ENCODE measurements at places on chromosomes 2 and 18.

GRCh38 chr2:119377294-119377992 lies 10.7 kb downstream of the DBI start:
- no peak for DNase-seq

- no peak for DNase-seq
Observed at GRCh38 chr18:11009869-11010268, 139.5 kb downstream of the PIEZO2 start.

DNA sequence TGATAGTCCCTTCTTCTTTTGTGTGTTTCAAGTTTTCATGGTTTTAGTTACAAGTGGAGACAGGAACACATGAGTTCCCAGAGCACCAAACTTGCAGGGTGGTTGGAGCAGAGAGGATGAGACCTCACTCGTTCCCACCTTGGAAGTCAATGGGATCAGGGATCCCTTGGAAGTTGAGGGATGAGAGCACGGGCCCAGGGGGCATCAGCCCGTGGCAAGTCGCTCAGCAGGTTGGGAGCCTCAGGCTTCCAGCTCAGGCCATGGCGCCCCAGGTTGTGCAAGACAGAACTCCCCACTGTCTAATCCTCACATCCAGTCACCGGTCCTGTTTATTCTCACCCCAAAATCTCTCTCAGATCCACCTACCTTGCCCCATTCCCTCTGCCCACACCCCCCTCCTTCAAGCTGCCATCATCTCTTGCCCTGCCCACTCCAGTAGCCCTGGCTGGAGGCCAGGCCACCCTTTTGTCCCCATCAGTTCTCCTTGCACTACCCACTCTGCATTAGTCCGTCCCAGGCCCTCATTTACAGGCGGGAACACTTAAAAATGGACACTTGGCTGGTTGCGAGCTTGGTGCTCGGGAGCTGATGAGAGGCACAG lies 37.6 kb upstream of the FOSL2 start:
- DNase-seq = no peak

DNA sequence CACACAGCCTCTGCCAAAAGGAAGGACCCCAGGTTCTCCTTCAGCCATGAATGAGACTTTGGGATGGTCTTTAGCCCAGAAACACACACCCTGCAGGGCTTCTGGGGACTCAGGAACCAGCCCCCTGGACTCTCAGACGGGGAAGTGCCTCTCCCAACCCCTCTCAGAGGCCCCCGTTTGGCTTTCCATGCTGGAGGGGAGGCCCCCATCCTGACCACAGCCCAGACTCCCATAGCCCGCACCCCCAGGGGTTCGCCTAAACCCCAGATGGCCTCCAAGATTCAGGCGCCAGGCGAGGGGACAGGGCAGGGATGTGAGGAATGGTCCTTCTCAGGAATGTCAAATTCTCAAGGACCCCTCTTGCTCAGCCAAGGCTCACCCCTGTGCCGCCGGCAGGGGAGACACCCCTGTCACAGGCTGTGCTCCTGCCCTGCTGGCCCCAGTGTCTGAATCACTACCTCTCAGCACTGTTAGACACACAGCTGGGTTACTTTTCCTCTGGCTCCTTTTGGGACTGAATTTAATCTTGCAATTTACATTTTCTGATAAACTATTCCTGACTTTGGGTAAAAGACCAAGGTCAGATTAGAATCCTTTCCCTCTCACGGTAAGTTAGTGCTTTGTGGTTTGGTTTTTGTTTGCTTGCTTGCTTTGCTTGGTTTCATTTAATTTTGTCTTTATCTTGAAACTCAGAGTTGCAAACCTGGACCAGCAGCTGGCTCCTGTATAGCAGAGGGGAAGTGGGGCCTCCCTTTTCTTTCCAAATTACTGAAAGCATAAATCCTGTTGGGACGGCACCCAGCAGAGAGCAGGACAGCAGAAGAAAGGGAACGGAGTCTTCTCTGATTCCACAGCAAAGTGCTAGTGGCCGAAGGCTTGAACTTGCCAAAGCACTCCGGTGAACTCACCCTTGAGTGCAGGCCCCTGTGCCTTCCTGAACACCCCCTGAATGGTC lies 198.9 kb upstream of the RAB6C start:
- no peak for DNase-seq

DNA sequence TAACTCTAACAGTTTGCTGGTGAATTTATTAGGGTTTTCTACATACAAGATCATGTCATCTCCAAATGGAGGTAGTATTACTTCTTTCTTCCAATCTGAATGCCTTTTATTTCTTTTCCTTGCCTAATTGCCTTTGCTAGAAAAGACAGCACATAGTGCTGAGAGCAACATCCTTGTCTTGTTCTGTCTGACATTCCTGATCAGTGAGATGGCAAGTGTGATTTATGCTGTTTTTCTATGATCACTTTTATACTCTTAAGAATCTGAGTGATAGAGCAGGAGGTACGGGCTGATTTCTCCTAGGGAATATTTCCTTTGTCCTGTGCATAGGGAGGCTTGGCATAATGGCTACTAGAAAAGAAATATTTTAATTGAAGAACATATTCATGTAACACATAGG lies 17.3 kb downstream of the LYPD6B start:
- no peak for DNase-seq

- no peak for DNase-seq
Observed at GRCh38 chr2:199975273-199975895, 20.0 kb downstream of the MAIP1 start.

GRCh38 chr2:96122391-96122790 lies 6.0 kb upstream of the ADRA2B start:
- no peak for DNase-seq

Measured in activated T-cell treated with anti-CD3 and anti-CD28 coated beads, Interleukin-2, amount 50 U/mL, for 24 hours (primary cell).